ENCODE measurements at places on chromosomes 5 and 9. TPM values are rescaled to one million over a fixed set of nuclear protein-coding genes. Genes with fewer than 3 reads are reported as not detected.

DNA sequence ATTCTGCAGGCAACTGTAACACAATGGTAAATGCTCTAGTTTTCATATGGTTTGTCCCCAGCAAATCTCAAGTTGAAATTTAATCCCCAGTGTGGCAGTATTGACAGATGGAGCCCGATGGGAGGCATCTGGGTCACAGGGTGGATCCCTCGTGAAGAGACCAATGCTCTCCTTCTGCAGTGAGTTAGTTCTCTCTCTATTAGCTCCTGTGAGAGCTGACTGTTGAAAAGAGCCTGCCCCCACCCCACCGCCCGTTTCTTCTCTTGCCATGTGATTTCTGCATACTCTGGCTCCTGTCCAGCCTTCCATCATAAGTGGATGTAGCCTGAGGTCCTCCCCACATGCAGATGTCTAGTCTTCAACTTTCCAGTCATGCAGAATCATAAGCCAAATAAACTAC lies 27.0 kb downstream of the IARS1 start:
- no peak for DNase-seq

- peak; percentile 85 for DNase-seq
Observed at GRCh38 chr9:13728917-13729811, 449.7 kb upstream of the MPDZ start.

DNA sequence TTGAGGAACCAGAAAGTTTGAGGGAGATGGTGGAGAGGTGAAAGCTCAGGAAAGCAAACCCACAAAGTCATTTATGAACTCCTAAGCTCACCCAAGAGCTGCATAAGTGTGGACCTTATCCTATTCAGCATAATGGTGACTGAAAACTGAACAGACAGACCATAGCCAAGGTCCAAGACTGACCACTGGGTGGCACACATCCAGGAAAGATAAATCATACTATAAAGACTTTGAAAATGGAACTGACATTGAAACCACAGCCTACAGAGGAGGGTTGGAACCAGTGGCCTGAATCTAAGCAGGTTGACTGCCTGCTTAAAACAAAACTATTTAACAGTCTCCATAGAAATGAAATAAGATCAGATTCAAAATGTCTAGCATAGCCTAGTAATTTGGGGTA lies 121.0 kb upstream of the RGS7BP start:
- DNase-seq, result peak; percentile 13

DNA sequence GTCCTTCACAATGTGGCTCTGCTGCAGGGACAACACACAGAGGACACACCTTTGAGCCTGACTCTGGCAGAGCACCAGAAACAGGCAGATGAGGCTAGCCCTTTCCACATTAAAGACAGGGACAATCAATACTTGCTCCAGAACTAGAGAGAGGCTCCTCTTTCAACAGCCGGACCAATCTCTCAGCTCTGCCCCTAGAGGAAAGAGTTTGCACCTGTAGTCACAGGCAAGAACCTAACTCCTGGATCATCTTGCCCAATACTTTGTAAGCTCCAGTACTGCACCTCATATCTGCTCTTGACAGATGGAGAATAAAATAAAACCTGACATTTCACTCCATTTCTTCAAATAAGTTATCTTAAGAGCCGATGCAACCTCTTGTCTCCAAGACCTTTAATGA lies 52.1 kb downstream of the EPB41L4A start:
- no peak for DNase-seq

- no peak for DNase-seq
Observed at GRCh38 chr5:72364171-72364570, 44.0 kb downstream of the PTCD2 start.

Gene FCN1
- total RNA-seq, result not detected
